ENCODE measurements at places on chromosomes 7 and 10. TPM values are rescaled to one million over a fixed set of nuclear protein-coding genes. Genes with fewer than 3 reads are reported as not detected.

The ELFN1 gene
- 1.2 TPM for total RNA-seq

The TAX1BP1 gene
- total RNA-seq: 81.1 TPM

The AASS gene
- total RNA-seq: 42.1 TPM

The TMEM176A gene
- total RNA-seq: not detected

The GPR141 gene
- total RNA-seq: not detected

The OR6B1 gene
- total RNA-seq: not detected

The PTPRZ1 gene
- 0.56 TPM for total RNA-seq

The ITGB8 gene
- 7.1 TPM for total RNA-seq

The TRPV5 gene
- total RNA-seq: not detected

The MBLAC1 gene
- total RNA-seq: 1.7 TPM

The NHLRC2 gene
- total RNA-seq: 11.1 TPM

All from endothelial cell of coronary artery (primary cell).